ENCODE measurements at places on chromosomes 5 and 9.
A peak's percentile ranks its signal among the peaks of the same experiment; 100 is the strongest.

DNA sequence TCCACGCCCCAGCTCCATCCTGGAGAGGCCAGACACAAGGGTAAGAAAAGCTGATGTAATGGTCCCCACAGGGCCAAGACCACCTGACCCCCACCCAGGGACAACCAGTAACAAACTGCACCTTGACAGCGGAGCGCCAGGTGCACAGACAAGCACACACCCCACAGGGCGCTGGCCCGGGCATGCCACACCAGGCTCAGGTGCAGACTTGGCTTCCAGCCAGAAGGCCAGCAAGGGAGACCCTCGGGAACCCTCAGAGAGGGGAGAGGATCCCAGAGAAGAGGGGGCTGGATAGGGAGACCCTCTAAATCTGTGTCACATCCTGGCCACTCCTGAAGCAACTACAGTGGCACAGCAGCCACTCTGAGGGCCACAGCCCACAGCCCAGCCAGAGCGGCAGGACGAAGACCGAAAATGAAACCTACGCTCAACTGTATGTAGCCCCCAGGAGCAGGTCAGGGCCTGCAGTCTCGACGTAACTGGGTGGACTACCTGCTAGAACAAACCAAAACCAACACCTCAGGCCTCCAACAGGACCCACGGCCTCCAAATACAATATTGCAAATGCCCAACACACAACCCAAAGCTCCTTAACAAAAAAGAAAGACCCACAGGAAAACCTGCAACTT lies 18.5 kb downstream of the CAMSAP1 start:
- DNase-seq = no peak

DNA sequence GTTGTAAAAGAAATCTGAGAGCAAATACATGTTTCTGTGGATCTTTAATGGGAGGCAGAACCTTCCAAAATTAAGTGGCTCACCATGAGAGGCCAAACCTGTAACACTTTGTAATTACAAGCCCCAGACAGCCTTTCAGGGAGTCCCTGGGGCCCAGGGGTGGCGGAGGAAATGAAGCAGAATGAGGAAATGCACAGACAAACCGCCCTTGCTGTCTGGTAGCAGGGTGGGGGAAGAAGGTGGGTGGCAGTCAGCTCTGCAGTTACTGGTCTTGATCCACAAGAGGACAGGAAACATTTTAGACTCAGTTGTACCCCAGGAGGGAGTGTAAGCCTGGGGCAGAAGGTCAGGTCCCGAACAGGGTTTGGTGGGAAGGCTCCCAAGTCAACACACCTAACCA lies 6.5 kb downstream of the ARL14EPL start:
- peak; percentile 52 for DNase-seq

DNA sequence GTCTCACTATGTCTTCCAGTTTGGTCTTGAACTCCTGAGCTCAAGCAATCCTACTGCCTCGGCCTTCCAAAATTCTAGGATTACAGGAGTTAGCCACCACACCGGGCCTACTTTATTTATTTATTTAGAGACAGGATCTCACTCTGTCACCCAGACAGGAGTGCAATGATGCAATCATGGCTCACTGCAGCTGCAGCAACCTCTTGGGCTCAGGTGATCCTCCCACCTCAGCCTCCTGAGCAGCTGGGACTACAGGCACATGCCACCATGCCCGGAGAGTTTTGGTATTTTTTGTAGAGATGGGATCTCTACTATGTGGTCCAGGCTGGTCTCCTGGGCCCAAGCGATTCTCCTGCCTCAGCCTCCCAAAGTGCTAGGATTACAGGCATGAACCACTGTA lies 32.8 kb downstream of the PHAX start:
- no peak for DNase-seq

DNA sequence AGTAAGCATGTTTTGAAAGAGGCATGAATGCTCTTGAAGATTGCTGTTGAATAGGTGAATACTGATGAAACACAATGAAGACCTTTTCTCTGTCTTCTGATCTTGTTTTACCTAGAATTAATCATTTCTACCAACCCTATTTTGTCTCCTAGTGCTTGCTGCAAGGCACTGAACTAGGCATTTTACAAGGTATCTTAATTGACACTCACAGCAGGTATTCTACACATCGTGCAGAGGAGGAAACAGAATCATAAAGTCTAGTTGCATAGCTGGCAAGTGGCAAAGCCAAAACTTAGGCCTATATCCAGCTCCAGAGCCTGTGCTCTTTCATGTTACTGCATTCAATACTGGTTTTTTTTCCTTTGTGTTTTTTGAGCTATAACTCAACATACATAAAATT lies 50.7 kb downstream of the CTNNA1 start:
- no peak for DNase-seq

DNA sequence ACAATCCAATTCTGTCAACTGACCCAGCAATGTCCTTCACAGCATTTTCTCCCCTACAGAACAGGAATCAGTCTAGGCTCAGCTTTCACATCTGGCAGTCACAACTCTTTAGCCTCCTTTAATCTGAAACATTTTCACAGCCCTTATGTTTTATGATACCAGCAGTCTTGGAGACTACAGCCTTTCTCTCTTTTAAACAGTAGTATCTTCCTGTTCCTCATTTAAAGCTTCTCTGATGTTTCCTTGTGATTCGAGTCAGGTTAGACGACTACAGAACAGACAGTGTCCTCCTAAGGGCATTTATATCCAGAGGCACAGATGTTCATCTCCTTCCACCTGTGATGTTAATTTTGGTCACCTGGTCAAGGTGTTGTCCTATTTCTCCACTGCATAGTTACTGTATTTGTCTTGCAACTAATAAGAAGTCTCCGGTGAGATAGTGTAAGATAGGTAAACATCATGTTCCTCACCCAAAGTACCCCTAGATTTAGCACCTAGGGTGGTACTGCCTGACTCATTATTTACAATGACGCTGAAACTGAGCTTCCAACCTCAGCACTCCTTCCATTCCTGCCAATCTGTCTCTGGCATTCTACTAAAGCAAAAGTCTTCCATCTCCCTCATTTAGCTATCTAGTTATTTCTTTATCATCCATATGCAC lies 20.7 kb downstream of the TTC39B start:
- no peak for DNase-seq

GRCh38 chr9:114666401-114666800 lies 8.8 kb upstream of the TEX53 start:
- DNase-seq = no peak

GRCh38 chr9:9558907-9559306 lies 1053.9 kb downstream of the PTPRD start:
- DNase-seq = no peak

DNA sequence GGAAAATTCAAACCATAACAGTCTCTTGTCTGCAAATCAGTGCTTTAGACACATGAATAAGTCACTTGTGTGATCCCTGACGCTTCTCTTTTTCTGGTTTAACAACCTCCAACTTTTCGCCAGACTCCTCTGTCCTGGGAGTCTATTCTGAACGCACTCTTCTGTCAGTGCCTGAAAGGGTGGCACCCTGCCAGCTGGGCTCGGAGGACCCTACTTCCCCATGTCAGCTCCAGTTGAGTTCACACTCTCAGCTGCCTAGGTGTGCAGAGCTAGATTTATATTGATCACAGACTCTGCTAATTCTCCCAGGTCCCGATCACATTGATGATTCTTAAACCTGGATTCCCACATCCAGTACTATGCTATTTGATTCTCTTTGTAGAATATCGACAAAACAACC lies 649.1 kb downstream of the BNC2 start:
- DNase-seq = no peak

GRCh38 chr9:36163786-36164170 lies 5.4 kb upstream of the CCIN start:
- DNase-seq = no peak

GRCh38 chr5:140202078-140202477 lies 27.1 kb downstream of the CYSTM1 start:
- DNase-seq = no peak

DNA sequence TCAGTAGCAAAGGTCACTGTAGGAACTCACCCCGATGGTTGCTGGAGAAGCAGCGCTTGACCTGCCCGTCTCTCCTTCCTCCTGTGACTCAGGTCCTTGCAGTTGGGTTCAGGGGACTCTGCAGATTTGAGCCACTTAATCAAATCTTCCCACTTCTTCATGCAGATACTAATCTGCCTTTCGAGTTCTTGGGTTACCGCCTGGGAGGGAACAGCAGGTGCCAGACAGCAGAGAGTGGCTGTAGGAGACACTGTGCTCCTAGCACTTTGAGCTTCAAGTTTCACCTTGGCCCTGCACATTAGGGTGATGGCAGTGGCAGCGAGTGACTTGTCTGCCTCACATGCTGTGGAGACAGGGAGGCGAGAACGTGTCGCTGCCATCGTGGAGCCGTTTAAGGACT lies 478.3 kb downstream of the PSAT1 start:
- peak; percentile 3 for DNase-seq

- DNase-seq = no peak
Measured at GRCh38 chr9:89739511-89739910, 134.7 kb downstream of the GADD45G start.

GRCh38 chr9:79644601-79645000 lies 72.8 kb downstream of the TLE4 start:
- no peak for DNase-seq

GRCh38 chr5:31987985-31988710 lies 186.0 kb downstream of the GOLPH3 start:
- no peak for DNase-seq

DNA sequence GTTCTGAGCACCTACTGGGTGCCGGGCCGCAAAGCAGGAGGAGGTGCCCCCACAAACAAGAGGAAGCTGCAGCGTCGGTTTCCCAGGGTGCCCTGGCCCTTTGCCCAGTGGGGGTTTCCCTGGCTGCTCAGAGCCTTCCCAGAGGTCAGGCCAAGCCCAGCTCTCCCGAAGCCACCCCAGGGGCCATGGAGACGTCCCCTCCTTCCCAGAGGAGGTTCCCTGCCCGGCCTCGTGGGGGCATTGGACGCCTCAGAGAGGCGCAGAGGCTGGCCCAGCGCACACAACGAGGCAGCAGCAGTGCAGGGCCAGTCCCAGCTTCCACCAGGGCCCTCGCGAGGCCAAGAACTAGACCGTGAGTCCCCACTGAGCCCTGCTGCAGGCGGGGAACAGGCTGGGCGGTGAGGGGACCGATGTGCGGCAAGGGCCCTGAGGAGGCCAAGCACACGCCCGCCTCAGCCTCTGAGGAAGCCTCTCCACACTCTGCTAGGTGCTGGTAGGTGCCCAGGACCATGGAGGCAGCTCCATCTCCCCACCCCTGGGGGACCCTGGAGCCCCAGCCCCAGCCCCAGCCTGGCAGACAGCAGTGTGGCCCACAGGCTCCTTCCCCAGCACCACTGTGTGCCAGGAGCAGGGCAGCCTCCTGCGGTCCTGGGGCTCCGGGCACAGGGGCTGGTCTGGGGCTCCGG lies 7.0 kb downstream of the DIPK1B start:
- no peak for DNase-seq

DNA sequence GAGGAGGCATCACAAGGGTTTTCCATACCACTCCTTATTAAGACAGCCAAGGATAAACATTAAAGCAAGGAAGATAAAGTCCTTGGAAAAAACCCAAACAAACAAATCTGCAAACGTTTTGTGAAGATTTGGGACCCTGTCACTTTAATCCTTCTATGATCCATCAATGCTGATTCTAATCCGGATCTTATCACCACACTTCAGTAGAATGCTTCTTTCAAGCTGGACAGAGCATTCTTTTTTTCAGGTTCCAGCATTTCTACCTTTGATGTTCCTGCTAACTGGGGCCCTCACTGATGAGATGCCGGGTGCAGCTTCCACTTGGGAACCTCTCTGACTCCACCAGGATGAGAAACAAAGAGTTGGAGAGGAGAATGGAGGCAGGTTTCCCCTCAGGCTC lies 132.8 kb upstream of the SHB start:
- no peak for DNase-seq

GRCh38 chr5:179836225-179837019 lies 15.7 kb downstream of the SQSTM1 start:
- peak; percentile 43 for DNase-seq

DNA sequence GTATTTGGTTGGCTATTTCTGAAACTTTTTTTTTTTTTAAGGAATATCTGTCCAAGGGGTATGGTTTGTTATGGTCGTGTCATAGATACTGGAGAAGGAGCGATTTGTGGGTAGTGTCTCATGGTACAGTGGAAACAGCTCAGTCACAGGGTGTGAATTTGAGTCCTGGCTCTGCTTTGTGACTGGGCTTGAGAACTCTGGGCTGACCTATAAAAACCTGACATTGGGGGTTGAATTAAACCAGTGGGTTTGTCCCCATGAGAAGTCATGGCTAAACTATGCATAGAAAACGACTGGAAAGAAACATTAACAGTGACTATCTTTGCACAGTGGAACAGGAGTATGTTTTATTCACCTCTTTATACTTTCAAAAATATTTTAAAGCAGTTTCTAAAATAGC lies 54.7 kb downstream of the MACROH2A1 start:
- no peak for DNase-seq

GRCh38 chr9:108606401-108606800 lies 249.4 kb downstream of the ACTL7B start:
- no peak for DNase-seq

DNA sequence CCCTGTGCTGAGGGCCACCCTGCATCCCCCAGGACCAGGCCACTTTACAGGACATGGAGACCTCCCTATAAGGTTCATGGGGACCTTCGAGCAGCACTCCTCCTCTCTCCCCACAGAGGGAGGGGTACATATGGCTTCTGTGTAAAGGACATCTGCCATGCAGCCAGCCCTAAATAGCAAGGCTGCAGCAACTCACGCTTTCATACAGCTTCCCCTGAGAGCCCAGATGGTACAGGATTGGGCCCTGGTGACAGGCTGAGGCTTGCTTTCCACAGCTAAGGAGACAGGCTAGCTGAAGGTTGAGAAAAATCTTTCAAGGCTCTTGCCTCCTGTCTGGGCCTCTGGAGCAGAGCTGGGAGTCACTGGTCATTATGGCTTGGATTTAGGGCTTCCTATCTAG lies 147.0 kb upstream of the ZNF366 start:
- DNase-seq = no peak

GRCh38 chr5:39720136-39720535 lies 295.4 kb upstream of the DAB2 start:
- no peak for DNase-seq

- no peak for DNase-seq
Measured at GRCh38 chr5:75006865-75007822, 45.2 kb downstream of the GCNT4 start.

GRCh38 chr9:91659529-91660495 lies 236.2 kb upstream of the NFIL3 start:
- DNase-seq = peak; percentile 23

GRCh38 chr9:92504881-92505280 lies 22.6 kb upstream of the ASPN start:
- DNase-seq = no peak

- no peak for DNase-seq
Measured at GRCh38 chr5:82356808-82357671, 78.9 kb upstream of the RPS23 start.

- no peak for DNase-seq
Measured at GRCh38 chr5:81748556-81748955, 2.3 kb downstream of the SSBP2 start.

- DNase-seq = no peak
Measured at GRCh38 chr5:80797428-80798024, 142.7 kb upstream of the DHFR start.

All from NAMALWA (cell line).